ENCODE measurements at places on chromosomes 6 and 20.

DNA sequence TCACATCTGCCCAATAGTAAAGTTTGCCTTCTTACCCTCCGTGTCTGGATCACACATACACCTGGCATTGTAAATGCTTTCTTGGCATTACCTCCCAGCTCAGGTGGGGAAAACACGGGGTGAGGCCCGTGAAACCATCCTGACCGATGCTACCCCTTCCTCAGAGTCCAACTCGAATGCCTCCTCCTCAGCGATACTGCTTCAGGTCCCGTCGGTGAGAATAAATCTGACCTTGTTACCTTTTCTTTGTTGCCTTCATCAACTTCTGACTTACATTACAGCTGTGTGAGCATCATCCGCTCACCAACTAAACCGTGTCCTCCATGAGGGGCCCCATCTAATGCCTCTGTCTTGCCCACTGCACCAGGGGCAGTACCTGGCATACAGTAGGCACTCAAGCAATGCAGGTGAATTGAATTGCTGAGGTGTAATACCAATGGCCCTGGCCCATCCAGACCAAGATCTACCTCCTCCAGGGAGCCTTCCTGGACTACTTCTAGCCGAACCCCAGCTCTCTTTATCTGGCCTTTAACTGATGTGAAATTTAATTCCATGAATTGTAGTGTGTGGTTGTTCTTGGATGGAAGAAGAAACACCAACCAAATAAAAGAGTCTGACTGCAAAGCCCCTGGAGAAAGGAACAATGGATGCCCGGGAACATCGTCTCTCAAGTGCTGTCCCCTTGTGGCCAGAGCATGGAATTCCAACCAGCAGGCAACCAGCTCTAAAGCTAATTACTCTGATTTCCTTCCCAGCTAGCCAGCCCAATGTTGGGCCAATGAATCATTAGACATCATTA lies 141.5 kb downstream of the ANKRD60 start:
- peak; percentile 5 for DNase-seq

DNA sequence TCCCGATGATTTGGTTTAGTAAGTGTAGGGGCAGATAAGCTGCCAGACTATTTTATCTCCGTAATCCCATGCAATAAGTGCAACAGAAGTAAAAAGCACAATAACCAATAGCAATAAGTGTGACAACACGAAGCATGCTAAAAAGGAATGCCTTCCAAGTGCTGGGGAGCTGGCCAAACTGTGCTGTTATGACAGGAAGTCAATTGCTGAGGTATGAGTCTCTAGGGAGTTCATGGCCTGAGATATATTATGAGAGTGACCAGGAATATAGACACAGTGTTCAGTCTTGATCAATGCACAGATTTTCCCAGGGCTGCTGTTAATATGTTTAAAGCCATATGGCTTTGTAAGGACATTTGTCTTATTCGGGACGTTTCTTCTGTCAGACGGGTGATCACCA lies 10.5 kb upstream of the ANGPT4 start:
- DNase-seq, result no peak

DNA sequence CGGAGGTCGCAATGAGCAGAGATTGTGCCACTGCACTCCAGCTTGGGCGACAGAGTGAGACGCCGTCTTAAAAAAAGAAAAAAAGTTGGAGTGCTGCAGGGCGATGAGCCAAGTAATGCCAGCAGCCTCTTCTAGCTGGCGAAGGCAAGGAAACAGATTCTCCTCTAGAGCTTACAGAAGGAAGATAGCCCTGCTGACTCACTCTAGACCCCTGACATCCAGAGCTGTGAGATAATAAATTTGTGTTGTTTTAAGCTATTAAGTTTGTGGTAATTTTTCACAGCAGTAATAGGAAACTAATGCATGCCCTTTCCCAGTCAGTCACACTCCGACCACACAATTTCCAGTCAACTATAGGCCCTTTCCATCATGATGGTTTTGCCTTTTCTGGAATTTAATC lies 16.4 kb downstream of the PRSS16 start:
- no peak for DNase-seq

DNA sequence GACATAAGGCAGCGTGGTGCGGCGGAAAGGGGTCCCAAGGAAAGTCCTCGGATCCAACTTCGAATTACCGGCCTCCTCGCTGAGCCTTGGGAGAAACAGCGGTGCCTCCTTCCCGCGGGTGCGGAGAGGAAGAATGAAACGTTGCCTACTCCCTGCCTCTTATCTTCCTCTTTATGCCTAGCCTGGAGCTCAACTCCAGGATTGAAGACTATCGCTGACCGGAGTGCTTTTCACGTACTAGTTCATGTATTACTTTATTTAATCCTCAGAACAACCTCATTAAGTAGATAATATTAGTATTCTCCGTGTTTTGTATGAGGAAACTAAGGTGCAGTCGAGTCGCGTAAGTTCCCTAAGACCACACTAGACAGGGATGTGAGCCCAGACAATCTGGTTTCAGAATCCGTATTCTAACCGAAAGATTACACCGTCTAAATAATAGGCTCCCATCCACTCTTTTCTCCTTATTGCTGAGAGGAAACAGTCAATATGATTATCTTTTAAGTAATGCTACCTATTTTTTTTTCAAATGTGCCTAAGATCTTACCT lies 793 bp upstream of the PDSS2 start:
- no peak for DNase-seq

DNA sequence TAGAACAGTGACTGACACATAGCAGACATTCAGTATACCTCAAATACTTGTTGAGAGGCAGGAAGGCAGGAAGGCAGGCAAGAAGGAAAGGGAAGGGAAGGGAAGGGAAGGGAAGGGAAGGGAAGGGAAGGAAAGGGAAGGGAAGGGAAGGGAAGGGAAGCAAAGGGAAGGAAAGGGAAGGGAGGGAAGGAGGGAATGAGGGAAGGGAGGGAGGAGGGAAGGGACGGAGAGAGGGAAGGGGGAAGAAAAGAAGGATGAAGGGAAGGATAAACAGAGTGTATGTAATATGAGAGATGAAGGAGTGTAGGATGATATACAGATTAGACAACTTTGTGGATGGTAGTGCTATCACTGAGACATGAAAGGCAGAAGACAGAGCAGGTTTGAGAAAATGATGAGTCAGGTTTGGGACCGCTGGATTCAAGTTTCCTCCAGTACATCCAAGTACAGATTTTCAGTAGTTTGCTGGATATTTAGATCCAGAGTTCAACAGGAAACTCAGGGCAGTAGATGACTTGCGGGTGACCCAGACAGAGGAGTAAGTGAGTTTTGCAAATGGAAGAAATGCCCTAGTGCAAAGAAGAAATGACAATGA lies 85.9 kb downstream of the MAFB start:
- no peak for DNase-seq

GRCh38 chr6:27894839-27895762 lies 17.1 kb downstream of the OR2B2 start:
- no peak for DNase-seq

DNA sequence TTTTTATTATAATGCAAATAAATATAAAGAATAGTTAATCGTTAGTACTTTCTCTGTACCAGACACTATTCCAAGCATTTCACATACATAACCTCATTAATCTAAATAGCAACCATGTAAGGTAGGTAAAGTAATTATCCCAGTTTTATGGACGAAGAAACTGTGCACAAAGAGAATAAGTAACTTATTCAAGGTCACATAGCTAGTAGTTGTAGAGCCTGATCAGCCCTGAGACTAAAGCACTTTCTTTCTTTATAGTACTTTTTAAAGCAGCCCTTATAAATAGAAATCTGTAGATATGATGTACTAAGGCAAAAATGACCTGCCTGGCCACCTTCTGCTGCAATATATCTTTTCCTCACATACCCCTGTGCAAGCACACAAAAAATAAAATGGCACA lies 104.8 kb downstream of the MYO6 start:
- DNase-seq, result no peak

- no peak for DNase-seq
Observed at GRCh38 chr6:102327697-102328225, 934.3 kb downstream of the GRIK2 start.

DNA sequence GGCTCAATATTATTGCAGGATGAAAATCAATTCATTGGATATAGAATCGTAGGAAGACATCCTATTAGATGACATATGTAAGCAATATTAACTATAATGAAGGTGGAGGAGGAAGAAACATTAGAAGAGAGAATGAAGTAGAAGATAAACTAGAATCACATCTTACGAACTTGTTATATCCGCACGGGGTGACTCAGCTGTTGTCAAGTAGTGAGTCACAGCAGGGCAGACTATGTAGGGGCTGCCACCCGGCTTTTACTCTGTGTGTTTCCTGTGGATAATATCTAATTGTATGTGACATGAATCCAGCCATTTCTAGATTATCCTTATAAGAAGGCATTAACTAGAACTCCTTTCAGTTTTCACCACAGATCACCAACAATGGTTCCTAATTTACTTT lies 520.2 kb downstream of the DOK5 start:
- DNase-seq, result no peak

- no peak for DNase-seq
Observed at GRCh38 chr6:98787435-98787834, 46.9 kb upstream of the POU3F2 start.

DNA sequence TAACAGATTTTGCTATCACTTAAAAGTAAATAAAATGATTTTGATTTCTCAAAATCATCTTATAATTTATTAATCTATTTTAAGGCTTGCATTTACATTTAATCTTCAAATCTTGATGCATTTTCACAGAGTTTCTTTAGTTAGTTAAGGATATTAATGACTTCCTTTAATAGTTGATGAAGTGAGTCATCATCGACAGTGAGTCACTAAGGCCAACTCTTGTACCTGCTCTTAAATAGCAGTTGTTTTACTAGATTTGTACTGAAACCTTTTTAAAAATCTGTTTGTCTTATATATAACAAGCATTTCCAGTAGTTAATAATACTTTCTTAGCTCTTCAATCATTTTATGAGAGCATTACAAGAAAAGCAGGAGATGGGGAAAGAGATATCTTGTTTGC lies 191.7 kb downstream of the ESR1 start:
- DNase-seq, result no peak

- DNase-seq, result no peak
Observed at GRCh38 chr20:54048891-54049545, 21.4 kb downstream of the BCAS1 start.

DNA sequence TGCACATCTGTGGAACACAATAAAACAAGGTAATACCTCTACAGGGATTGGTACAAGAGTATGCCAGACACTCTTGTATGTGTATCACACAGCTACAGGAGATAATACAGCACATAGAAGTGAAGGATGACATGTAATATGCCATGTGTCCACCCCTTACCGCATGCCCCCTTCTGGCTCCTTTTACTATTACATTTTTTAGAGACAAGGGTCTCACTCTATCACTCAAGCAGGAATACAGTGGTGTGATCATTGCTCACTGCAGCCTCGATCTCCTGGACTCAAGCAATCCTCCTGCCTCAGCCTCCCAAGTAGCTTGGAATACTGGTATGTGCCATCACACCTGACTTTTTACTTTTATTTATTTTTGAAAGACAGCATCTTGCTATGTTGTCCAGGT lies 4.2 kb upstream of the NCR3 start:
- no peak for DNase-seq

DNA sequence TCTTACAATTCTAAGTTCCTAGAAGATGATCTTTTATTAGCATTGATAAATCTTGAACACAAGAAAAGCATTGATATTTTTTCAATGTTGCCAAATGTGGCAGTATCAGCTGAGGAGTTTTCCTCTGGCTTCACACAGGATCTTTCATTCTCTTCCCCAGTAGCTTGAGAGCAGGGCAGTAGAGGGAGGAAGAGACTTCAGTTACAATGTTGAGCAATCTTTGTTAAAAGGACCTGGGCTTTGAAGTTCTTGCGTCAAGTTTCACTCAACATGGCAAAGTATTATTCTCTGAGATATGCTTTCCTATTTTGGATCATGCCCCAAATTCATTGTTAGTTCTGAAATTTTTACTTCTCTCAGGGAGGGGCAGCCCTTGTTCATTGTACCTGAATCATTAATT lies 238.0 kb downstream of the COL12A1 start:
- DNase-seq, result no peak

- DNase-seq, result no peak
Observed at GRCh38 chr6:39929733-39930461, 4.4 kb downstream of the MOCS1 start.

GRCh38 chr6:40923880-40924279 lies 115.1 kb downstream of the UNC5CL start:
- no peak for DNase-seq

- DNase-seq, result no peak
Observed at GRCh38 chr6:56399672-56400263, 152.4 kb upstream of the COL21A1 start.

DNA sequence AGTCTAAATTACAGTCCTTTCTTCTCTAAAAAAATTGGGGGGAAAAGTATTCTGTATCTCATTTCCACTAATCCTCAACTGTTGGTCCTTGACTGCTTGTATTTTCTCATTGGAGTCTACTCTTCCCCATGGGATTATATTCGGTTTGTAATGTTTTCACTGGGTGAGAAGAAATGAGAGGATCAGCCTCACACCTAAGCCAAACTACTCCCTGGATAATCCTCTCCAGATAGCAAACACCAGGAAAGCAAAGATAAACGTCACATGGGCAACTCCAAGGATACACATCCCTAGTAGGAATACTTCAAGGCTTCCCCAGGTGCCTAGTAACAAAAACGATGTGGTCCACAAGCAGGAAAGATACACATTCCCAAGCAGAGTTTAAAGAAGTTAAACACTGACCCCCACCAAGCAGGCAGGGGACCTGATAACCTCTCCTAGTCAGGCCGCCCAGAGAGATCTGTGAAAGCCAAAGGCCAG lies 53.9 kb upstream of the SOX4 start:
- DNase-seq, result no peak

GRCh38 chr6:106146852-106147351 lies 60.8 kb downstream of the PRDM1 start:
- no peak for DNase-seq

DNA sequence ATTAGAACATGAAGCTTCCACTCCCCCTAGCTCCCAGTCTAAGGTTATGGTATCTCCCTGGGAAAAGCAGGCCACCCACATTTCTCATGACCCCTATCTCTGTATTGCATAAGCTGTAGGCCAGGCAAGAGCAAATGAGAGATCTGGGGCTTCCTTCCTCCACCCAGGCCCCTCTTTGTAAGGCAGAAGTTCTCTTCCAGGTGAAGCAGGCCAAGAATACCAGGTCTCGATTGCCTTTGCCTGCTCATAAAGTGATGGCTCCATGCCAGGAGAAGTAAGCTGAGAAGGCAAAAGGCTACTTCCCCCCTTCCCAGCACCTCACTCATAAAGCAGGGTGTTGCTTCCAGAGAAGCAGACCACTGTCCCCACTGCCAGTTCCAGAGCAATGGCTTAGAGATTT lies 144.1 kb upstream of the KCNK16 start:
- no peak for DNase-seq

DNA sequence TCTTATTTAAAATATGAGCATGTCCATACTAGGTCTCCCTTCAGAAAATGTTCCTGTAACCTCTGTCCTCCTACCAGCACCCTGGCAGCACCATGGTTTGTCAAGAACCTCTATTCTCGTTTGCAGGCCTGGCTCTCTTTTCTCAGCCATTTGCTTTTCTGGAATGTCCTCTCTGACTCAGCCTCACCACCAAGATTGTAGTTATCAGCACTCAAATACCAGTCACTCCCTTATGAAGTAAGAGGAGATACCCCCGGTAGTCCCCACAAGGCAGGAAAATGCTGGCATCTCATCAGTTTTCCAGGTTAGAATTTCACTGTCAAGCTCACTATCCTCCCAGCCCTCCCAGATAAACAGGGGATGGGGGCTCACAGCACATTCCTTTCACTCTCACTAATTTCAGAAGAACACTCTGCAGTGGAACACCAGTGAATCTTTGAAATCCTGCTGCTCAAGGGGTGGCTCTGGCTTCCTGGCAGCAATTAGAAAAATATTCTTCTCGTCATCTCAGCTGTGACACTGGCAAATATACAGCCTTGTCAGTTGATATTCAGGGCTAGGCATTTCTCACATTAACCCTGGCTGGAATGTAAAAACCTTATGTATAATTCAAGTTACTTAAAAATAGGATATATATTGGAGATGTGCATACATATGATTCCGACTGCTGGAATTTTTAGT lies 129.2 kb downstream of the TBX18 start:
- no peak for DNase-seq

Measured in stimulated activated CD4-positive, alpha-beta T cell treated with anti-CD3 and anti-CD28 coated beads, Interleukin-4, amount 100 ng/mL, for 48 hours (primary cell).